NK-92 treated with Interleukin-12 subunit alpha and Interleukin-12 subunit beta, amount 100 ng/mL, for 24 hours (cell line): ENCODE measurements at places on chromosomes 12 and 14.

- no peak for DNase-seq
Observed at GRCh38 chr12:42135259-42135814, 9.3 kb downstream of the GXYLT1 start.

GRCh38 chr14:93219103-93219726 lies 12.2 kb downstream of the UBR7 start:
- no peak for DNase-seq

DNA sequence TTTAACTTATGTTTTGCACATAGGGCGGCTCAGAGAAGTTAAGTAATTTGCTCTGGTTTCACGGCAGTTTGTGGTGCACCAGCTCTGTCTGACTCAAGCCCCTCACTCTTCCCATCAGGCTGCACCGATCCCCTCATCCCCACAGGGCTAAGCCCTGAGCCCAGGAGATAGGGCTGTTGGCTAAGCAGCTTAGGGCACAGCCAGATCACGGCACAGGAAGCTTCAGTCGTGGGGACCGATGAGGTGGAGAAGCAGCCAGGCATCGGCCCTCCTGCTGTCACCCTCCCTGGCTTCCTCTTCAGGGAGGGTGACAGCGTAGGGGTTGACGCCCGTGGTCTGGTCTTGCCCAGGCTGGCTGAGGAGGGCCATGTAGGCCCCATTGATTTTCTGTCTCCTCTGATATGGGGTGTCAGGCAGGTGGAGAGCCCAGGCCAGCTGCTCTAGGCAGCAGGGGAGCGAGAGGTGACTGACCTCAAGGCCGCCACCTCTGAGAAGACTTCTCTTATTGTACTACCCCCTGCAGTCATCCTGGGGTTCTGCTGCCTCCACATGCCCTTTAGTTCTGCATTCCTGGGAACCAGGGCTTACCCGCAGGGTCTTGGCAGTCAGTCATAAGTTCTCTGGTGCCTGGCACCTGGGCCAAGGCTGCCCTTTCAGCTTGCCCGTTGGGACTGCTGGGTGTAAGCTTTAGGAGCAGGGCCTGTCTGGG lies 166.4 kb downstream of the TSPAN9 start:
- no peak for DNase-seq

DNA sequence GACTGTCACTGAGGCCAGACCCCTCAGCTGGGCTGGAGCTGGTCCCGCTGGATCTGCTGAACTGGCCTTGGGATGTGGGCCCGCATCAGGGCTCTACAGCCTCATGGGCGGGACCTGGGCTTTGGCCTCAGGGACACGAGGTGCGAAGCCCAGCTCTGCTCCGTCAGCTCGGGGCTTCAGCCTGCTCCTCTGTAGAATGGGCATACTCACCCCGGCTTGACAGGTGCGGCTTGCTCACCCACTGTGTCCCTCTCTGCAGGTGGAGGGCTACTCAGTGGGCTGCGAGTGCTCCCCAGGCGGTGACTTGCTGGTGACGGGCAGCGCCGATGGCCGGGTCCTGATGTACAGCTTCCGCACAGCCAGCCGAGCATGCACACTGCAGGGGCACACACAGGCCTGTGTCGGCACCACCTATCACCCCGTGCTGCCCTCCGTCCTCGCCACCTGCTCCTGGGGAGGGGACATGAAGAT lies 57.6 kb downstream of the BEGAIN start:
- DNase-seq = no peak

DNA sequence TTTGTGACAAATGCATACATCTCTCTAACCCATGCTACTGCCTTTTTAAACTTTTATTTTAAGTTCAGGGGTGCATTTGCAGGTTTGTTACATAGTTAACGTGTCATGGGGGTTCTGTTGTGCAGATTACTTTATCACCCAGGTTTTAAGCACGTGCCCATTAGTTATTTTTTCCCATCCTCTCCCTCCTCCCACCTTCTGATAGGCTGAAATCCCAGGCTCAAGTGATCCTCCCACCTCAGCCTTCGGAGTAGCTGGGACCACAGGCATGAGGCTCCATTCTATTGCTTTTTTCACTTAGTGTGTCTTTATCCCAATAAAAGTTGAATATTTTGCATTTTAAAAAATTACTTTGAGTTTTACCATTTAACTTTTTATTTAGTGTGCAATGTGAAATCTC lies 68.9 kb downstream of the BAZ1A start:
- no peak for DNase-seq

GRCh38 chr12:62732861-62733427 lies 202.0 kb downstream of the PPM1H start:
- DNase-seq = no peak

DNA sequence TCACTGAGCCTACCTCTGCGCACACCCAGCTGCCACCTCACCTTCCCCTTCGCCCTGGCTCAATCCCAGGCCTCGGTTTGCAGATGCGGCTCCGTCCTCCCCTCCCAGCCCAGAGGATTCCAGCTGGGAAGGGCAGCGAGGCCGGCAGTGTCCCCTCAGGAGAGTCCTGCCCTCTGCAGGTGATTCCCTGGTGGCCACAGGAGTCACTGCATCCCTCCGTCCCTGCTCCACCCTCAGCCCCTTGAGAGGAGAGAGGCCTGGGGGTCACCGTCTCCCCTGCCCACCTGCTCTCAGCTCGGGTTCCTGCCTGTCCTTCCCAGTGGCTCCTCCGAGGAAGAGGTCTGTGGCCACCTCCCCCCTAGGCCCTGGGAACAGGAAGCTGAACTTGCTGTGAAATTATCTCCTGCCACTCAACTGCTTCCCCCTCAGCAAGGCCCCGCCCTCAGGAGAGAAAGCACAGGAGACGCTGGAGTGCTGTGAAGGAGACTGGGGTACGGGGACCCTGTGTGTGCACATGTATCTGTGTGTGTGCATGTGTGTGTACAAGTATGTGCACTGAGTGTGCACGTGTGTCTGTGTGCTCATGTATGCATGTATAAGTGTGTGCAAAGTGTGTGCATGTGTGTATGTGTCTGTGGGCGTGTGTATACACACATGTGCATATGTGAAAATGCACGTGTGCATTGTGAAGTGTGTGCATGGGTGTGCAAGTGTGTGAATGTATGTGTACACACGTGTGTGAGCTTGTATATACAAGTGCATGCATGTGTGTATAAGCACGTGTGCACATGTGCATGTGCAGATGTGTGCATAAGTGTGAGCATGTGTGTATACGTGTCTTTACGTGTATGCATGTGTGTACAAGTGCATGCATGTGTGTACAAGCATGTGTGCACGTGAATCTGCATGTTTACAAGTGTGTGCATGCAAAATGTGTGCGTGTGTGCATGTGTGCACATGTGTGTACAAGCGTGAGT lies 13.2 kb upstream of the GALNT9 start:
- DNase-seq = no peak

GRCh38 chr12:4947253-4947652 lies 37.5 kb downstream of the KCNA1 start:
- DNase-seq = no peak

DNA sequence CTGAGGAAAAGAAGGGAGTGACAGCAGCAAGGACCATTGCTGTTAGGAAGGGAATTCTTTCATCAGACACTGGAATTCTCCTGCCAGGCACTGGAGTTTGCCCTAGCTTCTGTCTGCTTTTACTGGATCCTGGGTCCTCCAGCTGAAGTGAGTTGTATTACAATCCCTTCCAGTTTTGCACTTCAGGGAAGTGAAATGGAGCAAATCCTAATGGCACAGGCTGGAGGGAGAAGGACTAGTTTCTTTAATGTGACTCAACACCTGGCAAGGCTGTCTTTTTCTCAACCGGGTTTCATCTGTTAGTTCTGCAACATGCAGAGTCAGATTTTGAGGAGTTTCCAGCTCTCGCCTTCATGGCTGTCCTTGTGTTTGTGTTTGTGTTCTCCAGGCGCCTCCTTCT lies 45.8 kb downstream of the ETV6 start:
- DNase-seq = no peak

DNA sequence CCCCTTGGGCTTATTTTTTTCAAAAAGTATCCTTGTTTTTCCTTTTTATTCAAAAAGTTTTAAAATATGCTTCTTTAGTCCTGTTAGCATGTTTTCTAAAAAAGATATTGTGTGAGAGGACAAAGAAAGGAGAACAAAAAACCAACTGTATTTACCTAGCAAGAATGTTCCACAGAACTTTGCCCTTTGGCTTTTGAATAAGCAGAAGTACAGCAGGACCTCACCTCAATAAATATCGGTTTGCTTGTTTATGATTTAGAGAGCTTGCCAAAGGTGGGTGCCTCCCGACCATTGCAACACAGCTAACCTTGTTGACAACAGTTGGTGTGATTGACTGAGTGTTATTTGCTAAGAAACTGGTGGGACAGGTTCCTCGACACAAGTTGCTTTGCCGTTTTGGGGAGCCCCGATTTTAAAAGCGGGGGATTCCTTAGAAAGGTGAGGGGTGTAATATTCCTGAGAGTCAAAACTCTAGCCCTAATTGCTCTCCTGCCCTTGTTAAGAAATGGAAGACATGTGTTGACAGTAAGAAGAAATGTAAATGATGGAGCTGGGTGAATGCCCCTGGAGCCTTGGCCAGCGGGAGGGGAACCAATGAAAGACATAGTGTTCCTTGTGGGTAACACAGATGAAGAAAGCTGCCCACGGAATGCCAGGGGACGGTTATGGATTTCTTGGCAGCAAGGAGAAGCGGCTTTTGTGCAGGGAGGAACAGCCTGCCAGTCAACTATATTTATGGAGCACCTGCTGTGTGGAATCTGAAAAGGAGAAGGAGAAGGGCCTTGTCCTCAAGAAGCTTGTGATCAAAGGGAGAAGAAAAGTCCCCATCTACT lies 13.7 kb downstream of the MYBPC1 start:
- no peak for DNase-seq

DNA sequence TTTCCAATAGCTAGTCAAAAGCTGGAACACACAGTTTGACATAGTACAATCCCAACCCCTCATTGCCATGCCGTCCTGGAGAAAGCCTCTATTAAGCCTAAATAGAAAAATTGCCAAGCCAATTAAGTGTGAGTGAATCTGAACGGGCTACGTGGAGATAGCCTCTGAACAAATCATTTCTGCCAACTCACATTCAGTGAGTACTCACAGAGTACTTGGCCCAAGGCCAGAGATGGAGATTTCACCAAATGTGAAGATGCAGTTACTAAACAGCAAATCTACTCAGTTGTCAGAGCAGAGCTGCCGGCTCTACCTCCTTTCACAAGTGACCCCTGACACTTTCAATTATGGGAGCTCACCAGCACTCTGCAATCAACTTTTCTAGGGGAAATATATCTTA lies 350.0 kb downstream of the GALC start:
- DNase-seq = no peak

- DNase-seq = no peak
Observed at GRCh38 chr12:130873825-130874224, 2.0 kb downstream of the RAN start.

DNA sequence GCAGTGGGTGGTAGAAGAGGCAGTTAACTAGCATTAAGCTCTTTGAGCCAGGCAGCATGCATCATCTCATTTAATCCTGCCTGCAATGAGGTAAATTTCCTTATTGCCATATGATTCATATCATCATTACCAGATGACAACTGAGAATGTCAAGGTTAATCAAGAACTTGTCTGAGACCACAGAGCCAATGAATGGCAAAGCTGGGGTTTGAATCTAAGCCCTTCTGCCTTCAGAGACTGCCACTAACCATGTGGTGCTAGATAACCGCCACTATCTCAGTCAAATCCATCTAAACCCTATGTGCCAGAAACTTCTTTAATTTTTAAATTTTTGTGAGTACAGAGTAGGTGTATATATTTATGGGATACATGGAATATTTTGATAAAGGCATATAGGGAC lies 77.8 kb upstream of the GRIP1 start:
- no peak for DNase-seq
